ENCODE measurements at places on chromosomes 5 and 9.

GRCh38 chr9:1460143-1460769 lies 410.1 kb downstream of the DMRT2 start:
- peak; percentile 55 for DNase-seq

DNA sequence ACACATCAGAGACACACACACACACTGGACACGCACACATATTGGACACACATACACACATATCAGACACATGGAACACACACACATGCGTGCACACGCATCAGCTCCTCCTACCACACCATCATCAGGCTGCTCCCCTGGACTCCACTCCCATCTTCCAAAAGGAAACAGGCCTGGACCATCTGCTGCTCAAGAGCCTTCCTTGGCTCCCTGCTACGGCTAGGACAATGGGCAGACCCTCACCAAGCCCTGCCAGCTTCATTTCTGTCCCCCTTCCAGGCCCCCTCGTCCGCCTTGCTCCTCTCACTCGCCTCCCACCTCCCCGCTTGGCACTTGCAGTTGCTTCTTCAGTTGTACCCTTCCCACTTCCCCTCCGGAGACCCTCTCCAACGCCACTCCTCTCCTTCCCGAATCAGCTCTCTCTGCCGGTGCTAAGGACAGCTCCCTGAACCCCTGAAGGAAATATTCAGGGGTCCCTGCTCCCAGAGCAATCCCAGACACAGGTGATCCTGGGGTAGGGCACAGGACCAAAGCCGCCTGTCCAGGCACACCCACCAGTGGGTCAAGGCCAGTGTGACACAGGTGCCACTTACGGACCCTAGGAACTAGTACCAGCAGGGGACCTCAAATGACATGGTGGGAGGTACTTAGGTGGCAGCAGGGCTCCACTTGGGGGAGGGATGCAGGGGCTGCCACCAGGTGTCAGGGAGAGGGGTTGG lies 12.1 kb upstream of the LAMC3 start:
- no peak for DNase-seq

DNA sequence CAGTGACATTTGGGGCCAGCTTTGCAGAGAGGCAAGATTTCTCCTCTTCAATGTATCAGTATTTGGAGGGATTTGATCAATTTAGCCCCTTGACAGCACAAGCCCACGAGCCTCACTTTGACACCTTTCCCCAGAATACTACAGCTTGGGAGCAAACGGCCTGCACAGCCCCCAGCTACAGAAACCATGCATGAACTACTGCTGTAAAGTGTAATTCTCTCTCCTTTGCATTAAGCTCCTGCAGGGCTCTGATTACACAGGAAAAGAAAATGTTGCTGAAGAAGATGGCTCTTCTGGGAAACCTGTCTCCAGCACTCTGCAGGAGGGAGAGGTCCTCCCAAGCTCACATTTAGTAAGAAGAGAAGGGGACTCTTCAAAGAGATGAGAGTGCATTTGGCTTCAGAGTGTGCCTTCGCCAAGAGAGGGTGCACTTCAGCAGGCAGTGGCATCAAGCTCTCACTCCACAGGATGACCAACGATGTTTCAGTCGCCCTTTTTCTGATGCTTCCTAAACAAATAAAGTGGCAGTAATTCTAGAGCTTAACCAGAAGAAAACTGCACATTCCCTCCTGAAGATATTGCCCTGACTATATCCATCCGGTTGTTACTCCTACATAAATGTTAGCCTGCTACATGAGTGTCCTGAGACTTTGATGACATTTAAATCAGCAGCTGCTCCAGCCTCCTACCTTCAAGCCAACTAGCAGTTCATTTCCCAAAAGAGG lies 272.2 kb downstream of the AUH start:
- peak; percentile 58 for DNase-seq

GRCh38 chr5:71891856-71892255 lies 172.8 kb downstream of the CARTPT start:
- peak; percentile 37 for DNase-seq

GRCh38 chr9:5626727-5627634 lies 1.9 kb upstream of the RIC1 start:
- DNase-seq, result peak; percentile 51
